Activated CD4-positive, alpha-beta T cell treated with anti-CD3 and anti-CD28 coated beads, Interleukin-10, Interleukin-2, amounts not matched to agents 100 ng/mL and 50 ng/mL, durations not matched to agents 16 hours and 8 hours (primary cell): ENCODE measurements at places on chromosomes 12 and 14.

GRCh38 chr14:101069228-101069549 lies 165.7 kb upstream of the RTL1 start:
- no peak for DNase-seq

- no peak for DNase-seq
These were observed 19.1 kb upstream of the TMEM30B start for GRCh38 chr14:61300209-61300608.

- no peak for DNase-seq
These were observed 61.5 kb upstream of the PTGR2 start for GRCh38 chr14:73789989-73790581.

GRCh38 chr12:124605150-124605882 lies 37.9 kb upstream of the NCOR2 start:
- no peak for DNase-seq

DNA sequence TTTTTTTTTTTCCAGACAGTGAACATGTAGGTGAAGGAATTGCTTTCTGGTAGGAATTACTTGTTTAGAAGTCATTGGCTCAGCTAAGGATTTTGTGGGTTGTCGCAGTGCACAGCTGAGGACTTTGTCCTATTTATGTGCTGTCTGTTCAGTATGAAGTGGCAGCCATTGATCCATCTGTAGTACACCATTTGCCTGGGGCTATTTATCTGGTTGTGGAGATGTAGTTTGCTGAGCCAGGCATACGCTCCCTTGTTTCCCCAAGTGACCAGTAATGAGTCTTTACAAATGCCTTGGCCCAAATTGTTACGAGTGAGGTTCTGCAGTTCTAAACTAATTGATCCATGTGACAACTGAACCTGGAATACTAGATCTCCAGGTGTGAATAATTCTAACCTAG lies 140.1 kb downstream of the NRXN3 start:
- no peak for DNase-seq
